EH (cell line): ENCODE measurements at places on chromosomes 16 and 17.
A peak's percentile ranks its signal among the peaks of the same experiment; 100 is the strongest.

DNA sequence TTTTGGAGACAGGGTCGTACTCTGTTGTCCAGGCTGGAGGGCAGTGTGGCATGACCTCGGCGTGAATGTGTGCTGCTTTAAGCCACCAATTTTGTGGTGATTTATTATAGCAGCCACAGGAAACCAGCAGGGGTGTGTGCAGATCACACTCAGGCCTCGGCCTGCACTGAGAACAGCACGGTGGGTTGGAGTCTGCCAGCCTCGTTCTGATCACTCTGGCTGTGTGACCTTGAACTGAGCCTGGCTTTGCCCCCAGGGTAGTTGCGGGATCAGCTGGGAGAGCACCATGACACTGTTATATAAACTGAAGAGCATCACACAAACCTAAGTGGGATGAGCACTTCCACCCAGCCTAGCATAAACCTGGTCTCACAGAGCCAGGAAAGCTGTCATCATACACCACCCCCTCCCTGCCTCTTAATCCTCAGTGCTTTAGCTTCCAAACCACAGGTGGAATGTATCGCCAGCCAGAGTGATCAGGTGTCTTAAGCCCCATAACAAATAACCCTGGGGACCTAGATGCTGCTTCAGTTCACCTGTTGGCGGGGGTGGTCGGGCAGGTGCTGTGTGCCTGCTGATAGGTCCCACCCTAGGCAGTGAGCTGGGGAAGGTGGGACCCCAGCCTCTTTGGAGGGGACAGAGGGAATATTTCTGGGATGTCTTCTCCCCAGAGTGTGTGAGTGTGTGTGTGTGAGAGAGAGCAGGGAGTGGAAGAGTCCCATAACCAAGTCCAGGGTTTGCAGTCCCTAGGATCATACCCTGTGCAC, 28.6 kb upstream of the NDRG4 start:
- no peak for DNase-seq

DNA sequence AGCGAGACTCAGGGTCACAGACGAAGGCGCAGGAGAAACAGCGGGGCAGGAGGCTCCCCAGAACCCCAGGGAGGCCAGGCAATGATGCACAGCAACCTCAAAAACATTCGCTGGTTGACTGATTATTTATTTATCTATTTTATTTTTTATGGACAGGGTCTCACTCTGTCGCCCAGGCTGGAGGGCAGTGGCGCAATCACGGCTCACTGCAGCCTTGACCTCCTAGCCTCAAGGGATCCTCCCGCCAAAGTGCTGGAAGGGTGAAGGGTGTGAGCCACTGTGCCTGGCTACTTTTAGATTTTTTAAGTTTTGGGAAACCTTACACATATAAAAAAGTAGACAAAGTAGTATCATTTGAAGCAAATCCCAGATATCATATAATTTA, 83.5 kb downstream of the ZNF778 start:
- no peak for DNase-seq

DNA sequence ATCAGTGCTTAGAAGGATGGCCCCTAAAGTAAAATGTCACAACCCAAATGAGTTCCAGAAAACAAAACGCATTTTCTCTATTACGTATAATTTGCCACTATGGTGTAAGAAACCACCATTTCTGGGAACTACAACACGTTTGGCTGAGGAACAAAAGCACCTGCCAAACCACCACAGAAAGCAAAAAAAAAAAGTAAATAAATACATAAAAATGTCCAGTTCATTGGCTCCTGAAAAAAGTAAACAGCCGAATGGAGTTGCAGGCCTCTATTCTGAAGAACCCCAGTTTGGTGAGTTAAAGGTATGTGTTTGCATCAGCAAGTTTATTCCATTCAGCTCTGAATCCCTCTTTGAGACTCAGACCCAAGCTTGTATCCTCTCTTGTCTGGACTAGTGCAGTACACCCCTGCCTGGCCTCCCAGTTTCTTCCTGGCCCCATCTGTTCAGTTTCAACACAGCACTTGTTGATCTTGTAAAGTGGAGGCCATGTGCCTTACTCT, 36.9 kb downstream of the ERN1 start:
- no peak for DNase-seq

- DNase-seq, result no peak
These were observed 24.8 kb upstream of the RCVRN start for GRCh38 chr17:9929871-9930270.

GRCh38 chr17:44222112-44222869, 2.8 kb upstream of the UBTF start:
- DNase-seq, result peak; percentile 80
